ENCODE measurements at places on chromosomes 12 and 14.

GRCh38 chr12:30529489-30530269, 166.0 kb downstream of the IPO8 start:
- DNase-seq, result no peak

DNA sequence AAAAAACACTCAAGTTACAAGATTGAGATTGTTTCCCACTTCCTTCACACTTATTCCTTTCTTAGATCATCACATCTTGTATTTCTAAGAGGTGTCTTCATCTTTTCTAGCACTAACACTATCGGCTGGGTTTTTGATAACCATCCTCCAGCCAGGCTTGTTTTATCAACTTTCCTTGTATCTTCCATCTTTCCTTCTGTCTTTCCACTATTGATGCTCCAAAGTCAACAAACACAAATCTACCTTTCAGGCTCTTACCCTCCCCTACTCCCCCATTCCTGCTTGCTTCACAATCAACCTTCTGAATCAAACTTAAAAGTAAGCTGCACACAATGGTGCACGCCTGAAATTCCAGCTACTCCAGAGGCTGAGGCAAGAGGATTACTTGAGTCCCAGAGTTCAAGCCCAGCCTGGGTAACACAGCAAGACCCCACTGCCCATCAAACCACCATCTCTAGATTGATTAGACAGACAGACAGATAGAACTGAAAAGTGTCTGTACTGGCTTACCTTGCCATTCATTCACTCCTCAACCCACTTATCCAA, 12.9 kb downstream of the MED13L start:
- no peak for DNase-seq

- peak; percentile 7 for DNase-seq
These were observed 24.3 kb upstream of the HSPB8 start for GRCh38 chr12:119154435-119154818.

DNA sequence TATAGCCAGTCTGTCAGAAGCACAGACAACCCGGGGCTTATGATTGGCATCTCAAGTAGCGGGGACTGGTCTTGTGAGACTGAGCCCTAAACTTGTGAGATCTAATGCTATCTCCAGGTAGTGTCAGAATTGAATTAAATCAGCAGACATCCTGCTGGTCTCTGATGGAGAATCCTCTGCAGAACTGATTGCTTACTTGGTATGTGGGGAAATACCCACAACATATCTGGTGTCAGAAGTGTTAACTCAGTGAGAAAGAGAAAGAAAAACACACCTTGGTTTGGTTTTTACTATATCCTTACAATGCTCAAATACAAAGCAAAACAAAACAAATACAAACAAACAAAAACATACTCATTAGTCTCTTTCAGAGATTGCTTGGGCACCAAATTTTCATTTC, 10.0 kb downstream of the SEL1L start:
- no peak for DNase-seq

GRCh38 chr14:21867541-21867940, 193.9 kb upstream of the OR4E1 start:
- no peak for DNase-seq

GRCh38 chr12:130947028-130947613, 6.6 kb upstream of the ADGRD1 start:
- no peak for DNase-seq

DNA sequence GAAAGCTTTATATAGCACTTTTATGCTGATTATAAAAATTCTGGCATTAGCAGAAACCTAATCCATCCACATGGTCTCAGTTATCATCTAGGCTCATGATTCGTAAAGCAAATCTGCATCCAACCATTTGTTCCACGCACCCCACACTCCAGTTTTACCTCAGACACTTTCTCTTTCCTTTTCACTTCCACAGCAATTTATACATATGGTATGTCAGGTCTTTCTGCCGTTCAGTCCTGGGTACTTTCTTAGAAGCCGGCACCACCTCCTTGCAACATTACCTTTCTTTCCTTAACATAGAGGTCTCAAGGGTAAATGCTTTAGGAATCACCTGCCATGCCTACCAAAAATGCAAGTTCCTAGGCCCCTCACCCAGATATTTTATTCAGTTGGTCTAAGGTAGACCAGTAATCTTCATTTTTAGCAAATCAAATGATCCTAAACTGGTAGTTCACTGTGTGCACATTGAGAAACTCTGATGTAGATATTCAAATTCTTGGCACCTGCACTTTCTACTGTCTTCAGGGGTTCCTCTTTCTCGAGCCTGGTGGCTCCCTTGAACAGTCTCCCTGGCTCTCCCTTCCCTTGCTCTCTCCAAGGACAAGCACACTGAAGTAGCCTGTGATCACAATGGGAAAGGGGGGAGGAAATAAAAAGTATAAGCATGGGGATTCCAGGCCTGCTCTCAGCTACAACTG, 2.8 kb upstream of the KRAS start:
- DNase-seq, result no peak

- DNase-seq, result peak; percentile 74
These were observed at the start of gene MTA1 for GRCh38 chr14:105419195-105420091. Gene MTA1, plus strand, starts transcription at chr14:105419827. Its CDS starts 209 bp downstream, at chr14:105420036.

DNA sequence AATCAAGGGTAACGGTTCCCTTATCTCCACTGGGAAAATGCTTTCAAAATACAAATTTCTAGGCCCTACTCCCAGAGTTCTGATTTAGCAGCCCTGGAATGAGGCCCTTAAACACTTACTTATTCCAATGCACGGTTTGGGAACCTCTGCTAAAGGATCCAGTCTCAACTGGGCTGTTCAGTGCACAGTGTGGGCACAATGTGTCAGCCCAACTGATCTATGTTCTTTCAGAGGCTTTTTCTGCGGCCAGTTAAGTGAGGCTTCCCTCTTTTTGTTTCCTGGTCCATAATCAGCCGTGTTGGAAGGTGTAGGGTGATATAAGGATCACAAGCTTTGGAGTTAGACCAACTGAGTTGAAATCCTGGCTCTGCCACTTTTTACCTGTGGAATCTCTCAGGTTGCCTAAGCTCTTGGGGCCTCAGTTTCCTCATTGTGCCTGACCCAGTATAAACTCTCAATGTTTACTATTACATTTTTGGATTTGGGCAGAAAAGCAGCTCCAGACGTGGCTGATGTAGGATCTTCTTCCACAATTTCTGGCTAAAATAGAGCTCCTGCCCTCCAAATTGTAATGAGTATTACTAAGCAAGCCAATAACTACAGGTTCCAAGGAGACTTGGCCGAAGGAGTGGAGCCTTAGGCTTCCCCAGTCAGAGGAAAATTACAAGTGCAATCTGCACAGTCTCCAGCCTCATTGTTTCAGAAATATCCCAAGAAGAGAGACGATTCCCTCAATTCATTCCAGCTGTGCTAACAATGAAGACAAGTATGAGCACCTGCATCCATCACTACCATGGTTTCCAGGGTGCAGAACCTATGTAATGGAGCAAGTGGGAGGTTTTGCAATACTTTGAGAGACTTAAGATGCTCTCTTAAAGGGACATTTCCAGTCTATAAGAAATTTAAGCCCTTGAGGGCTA, 2.3 kb upstream of the ANGEL1 start:
- no peak for DNase-seq

- no peak for DNase-seq
These were observed 416.5 kb downstream of the NRXN3 start for GRCh38 chr14:78586681-78587080.

- DNase-seq, result no peak
These were observed 14.4 kb upstream of the SPSB2 start for GRCh38 chr12:6887460-6887859.

DNA sequence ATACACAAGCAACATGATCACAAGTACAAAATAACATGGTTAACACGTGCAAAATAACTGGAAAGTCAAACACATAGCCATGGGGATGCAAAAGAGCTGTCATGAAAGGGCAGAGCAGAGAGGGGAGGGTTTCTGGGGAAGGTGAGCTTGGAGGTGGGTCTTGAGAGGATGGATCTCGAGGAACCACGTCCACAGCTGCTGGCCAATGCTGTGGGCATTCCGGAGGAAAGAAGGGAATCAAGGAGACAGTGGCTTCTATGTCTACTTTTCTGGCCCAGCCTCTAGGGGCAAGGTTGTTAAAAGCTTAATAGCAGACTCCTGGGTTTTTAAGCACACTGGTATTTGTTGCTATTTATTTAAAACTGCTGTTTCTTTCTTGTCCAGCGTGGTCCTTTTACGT, 8.4 kb upstream of the MYH7 start:
- DNase-seq, result no peak

GRCh38 chr12:111283521-111283920, 85.4 kb downstream of the PHETA1 start:
- DNase-seq, result no peak

GRCh38 chr14:103391048-103391447, 5.8 kb downstream of the MARK3 start:
- DNase-seq, result peak; percentile 74

GRCh38 chr12:89593873-89594272, 68.0 kb upstream of the POC1B start:
- DNase-seq, result no peak

GRCh38 chr12:124388679-124389137, 93.8 kb downstream of the RFLNA start:
- peak; percentile 79 for DNase-seq

- DNase-seq, result no peak
These were observed 338.9 kb downstream of the AEBP2 start for GRCh38 chr12:19778172-19778571.

- DNase-seq, result no peak
These were observed 331.5 kb downstream of the LRIG3 start for GRCh38 chr12:58588770-58589169.

GRCh38 chr14:24234095-24235005, 1.6 kb downstream of the GMPR2 start:
- no peak for DNase-seq

DNA sequence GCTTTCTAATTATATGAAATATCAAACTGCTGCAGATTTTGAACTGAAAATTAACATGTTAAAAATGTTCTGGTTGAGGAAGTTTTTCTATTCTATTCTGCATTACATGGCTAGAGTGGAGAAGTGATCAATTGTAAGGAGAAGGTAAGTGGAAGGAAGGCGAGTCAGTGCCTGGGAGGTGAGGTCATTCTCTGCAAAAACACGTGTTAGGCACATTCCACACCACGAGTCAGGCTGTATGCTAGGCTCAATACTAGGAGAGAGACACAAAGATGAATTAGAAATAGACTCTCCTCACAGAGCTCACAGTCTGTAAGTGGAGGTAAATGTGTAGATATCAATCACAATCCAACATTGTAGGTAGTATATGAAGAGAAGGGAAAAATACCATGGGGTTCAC, 194.1 kb downstream of the NOVA1 start:
- DNase-seq, result no peak

GRCh38 chr14:25756876-25757275, 706.9 kb upstream of the STXBP6 start:
- peak; percentile 55 for DNase-seq

- no peak for DNase-seq
These were observed 450.6 kb upstream of the DCN start for GRCh38 chr12:91633206-91633605.

DNA sequence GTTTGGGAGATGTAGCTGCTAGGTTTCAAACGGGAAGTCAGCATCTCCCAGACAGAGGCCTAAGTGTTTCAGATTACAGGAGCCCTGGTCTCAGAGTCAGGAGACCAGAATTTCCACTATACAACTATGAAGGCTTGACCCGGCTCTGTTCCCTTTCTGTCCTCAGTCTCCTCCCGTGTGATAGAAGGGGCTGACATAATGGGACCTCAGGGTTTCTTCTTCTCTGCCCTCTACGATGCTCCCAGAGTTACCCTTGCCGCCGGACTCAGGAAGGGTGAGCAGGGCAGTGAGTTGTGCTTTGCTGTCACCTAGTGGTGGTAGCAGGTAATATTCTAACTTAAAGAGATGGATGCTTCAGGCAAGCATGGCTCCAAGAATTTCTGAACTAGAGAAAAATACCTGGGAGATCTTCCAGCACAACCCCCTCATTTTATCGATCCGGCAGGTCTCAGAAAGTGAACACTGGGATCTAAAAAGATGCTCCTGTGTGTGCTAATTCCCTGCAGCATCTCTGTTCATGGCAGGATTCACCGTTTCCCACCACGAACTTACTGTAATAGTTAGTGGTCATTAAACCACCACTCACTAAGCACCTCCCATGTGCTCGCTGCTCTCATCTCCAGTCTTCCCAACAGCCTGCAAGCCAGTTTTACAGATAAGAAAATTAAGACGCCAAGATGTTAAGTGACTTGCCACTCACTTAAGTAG, 84.4 kb downstream of the VWF start:
- peak; percentile 77 for DNase-seq

- no peak for DNase-seq
These were observed 5.8 kb upstream of the GLT8D2 start for GRCh38 chr12:104055686-104056388.

DNA sequence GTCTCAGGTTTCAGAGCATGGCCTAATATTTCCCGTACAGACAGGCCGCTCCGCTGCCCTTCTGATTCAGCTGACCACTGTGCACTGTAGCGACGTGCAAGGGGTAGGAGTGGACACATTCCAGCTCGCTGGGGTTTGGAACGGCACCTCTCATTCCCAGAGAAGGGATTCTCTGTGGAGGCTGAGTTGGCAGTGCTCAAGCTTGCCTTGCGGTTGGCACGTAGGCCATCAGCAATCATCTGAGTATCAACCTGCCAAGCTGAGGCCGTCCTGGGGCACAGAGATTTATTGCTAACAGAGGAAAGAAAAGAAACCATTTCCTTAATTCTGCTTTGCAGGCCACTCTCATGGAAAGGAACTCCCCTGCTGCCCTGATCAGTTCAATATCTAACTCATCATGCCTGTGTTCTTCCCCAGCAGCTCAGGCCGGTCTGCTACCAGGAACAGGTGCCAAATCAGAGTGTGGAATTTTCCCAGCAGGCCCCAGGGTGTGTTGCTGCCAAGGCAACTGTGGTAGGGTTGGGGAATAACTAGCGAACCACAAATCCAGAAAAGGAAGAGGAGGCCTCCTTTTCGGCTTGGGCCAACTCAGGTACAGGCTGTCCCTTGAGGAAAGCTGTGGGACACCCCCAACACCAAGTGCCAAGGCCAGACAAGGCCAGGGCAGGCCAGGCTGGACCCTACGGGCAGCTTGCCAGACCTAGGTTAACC, 92.5 kb downstream of the SSPN start:
- DNase-seq, result no peak

GRCh38 chr12:123723011-123723410, 10.9 kb downstream of the ATP6V0A2 start:
- no peak for DNase-seq

Data from A673 (cell line).